ENCODE measurements at places on chromosomes 7 and 10. TPM values are rescaled to one million over a fixed set of nuclear protein-coding genes. Genes with fewer than 3 reads are reported as not detected.

The ITGB8 gene
- 13.6 TPM for total RNA-seq

The CALML5 gene
- total RNA-seq = not detected

The HMX2 gene
- total RNA-seq = not detected

The DNAJB12 gene
- 25.3 TPM for total RNA-seq

The TMEM130 gene
- total RNA-seq = 1.6 TPM

The COL1A2 gene
- 780 TPM for total RNA-seq

The IGFBP3 gene
- 147 TPM for total RNA-seq

The ZNF853 gene
- 8.1 TPM for total RNA-seq

The UBN2 gene
- 18.8 TPM for total RNA-seq

The GLI3 gene
- 24.8 TPM for total RNA-seq

The PON3 gene
- 0.90 TPM for total RNA-seq

GRCh38 chr10:6770846-6771245 is 190.8 kb upstream of the PRKCQ start:
- no peak for DNase-seq

DNA sequence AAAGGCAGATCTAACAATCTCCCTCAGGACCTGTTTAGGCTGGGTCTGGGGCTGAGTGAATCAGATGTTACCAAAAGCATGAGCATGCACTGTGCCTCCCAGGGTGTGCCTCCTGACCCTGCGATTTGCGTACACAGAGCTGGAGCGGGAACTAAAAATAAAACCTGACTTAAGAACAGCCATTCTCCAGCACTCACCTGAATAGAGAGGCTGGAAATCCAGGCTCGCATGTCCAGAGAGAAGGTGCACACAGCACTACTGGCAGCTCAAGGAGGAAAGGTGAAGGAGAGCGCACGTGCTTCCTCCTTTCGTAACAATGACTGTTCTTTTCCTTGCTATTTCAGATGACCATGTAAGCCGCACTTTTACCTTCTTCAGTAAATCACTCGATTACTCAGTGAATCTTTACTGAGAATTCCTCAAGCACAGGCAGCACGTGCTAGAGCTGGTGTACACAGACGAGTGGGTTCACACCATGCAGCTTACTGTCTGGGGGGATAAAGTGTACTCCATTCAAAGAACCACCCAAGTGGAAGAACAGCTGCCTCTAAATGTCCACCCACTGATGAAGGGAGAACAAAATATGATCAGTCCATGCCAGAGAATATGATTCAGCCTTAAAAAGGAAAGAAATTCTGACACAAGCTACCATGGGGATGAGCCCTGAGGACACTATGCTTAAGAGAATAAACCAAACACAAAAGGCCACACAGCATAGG is 45.6 kb downstream of the SFMBT2 start:
- DNase-seq = no peak

- no peak for DNase-seq
Measured at GRCh38 chr10:102403115-102403514, 7.6 kb downstream of the NFKB2 start.

DNA sequence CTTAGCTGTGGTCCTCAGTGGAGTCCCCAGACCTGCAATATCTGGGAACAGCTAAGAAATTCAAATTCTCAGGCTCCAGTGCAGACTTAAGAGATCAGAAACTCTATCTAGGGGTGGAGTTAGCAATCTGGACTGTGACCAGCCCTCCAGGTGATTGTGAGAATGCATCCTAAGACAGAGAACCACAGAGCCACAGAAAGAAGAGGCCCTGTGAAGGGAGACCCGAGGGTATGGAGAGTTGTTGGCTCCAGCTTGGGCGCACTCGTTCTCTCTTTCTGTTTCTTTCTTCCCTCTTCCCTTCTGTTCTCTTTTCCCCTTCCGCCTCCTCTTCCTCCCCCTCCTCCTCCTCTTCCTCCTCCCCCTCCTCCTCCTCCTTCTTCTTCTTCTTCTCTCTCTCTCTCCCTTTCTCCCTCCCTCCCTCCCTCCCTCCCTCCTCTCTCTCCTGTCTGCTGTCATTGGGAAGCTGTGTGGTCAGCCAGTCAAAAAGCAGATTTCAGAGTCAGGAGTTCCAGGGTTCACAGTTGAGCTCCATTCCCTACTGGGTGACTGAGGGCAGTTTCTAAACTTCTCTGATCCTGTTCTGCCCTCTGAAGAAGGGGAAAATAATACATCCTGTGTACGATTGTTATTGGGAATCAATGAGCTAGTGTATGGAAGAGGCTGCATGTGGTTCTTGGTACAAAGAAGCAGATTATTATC is 62.1 kb upstream of the STEAP1B start:
- DNase-seq = no peak

DNA sequence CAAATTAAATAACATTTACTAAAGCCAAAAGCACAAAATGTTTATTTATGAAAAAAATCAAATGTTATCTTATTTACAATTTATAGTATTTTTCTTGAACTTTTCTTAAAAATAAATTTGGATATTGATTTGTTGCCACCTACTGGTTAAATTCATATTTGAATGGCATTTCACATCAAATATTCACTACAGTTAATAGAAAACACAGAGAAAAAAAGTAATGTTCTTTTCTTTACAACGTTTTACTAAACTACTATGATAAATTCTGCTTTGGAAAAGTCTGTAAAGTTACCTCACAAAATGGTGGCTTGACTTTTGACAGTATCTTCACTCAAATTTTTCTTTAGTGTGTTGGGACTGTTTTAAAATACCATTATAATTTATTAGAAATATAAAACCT is 52.7 kb downstream of the SRPK2 start:
- no peak for DNase-seq

- no peak for DNase-seq
Measured at GRCh38 chr7:103996017-103996551, 6.6 kb upstream of the RELN start.

- no peak for DNase-seq
Measured at GRCh38 chr7:102912742-102913141, at the start of gene LRRC17. LRRC17 (plus strand) TSS chr7:102913000; CDS start chr7:102933914, 20,914 bp downstream.

DNA sequence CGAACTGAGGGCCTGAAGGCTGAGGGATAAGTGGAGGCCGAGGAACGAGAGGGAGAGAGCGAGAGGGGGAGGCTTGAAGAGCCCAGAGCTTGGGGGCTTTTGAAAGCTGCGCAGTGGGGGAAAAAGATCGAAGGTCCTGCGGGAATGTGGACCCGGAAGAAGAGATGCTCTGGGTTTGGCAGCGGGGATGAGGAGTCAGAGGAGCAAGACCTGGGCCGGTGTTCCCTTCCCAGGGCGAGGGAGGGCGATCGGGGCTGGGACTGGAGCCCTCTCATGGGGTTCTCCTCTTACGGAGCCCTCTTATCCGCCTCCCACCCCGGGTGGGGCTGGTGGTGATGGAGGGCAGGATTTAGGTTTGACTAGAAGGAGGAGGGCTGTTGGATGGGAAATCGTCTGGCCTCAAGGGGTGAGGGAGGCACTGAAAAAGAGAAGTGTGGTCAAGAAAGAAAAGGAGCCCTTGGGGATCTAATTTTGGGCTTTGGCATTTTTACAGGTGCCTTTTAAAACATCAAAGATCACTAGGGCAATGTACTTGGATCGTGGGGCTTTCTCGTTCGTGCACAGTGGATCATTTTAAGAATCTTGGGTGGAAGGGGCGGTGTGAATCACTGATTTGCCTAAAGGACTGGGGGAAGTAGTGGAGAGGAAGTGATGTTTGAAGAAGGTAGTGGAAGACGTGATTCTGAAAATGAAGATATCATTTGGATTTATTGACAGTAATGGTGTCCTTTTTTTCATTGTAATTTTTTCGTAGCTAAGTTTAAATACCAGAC is 637 bp downstream of the SAMD8 start:
- peak; percentile 87 for DNase-seq

DNA sequence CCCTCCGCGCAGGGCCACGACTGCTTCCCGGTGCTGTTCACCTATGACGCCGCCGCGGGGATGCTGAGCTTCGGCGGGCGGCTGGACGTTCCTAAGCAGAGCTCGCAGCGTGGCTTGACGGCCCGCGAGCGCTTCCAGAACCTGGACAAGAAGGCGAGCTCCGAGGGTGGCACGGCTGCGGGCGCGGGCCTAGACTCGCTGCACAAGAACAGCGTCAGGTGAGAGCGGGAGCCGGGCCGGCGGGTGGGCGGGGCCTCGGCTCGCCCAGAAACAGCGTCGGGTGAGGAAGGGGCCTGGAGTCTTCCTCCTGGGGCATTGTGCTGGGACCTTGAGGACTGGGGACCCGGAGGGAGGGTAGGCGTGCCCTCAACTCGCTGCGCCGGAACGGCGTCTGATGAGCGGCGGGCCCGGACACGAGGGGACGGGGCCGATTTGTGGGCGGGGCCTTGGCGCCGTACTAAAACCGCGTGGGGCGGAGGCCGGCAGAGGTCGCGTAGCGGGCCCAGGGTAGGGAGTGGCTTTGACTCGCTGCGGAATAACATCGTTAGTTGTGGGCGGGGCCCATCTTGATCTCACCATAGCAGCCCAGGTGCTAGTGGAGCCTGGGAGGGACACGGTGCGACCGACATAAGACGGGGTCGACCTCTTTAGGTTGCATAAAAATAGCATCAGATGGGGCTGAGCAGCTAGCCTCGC is 15.6 kb downstream of the PDAP1 start:
- DNase-seq = peak; percentile 93

DNA sequence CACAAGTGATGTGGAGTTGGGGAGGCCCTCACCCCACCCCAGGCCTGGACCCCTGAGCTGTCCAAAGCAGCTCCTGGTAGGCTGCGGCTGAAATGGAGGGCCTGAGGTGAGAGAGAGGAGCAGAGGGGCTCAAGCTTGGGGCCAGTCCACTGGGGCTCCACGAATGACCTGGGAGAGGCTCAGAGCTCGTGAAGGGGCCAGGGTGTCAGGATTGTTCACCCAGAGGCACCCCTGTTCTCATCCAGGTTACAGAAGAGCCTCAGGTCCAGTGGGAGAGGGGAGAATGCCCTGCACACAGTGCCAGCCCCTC is 102.2 kb upstream of the RET start:
- DNase-seq = no peak

GRCh38 chr10:111093741-111094380 is 17.0 kb downstream of the ADRA2A start:
- no peak for DNase-seq

DNA sequence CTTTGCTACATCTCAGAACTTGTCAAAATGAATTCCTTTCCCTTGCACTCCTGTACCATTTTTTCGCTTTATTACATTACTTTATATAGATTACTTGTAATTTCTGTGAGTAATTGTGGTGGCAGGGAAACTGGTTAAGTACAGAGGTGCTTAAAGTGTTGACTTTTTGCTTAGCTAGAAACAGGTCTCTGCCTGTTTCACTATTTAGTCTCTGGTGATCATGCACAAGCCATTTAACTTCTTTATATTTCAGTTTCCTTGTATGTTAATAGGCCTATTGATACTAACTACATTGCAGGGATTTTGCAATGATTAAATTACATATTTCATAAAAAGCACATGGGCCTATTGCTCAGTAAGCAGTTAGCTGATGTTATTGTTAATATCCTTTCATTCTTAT is 233.8 kb downstream of the PRKG1 start:
- DNase-seq = no peak

- DNase-seq = no peak
Measured at GRCh38 chr7:44685723-44686122, 62.9 kb upstream of the ZMIZ2 start.

GRCh38 chr7:115805458-115805857 is 225.1 kb downstream of the TFEC start:
- no peak for DNase-seq

DNA sequence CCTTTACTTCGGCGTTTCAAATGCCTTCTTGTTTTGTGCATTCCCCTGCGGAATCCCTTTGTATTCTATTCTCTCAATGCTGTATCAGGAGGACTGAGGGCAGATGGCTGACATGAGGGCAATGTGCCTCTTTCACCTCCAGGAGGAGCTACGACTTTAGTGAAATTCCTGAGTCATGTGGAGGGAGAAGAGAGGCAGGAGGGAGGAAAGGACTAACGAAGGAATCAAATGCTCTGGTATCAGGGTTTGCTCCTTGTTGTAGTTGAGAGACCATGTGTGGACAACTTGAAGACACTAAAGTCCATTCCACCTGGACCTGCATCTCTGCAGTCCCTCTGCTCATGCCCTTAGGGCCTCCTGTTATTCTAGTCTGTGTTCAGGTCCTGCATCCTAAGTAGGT is 40.2 kb upstream of the PRSS58 start:
- no peak for DNase-seq

- DNase-seq = no peak
Measured at GRCh38 chr10:119693262-119693957, 32.4 kb upstream of the INPP5F start.

GRCh38 chr10:79324032-79324695 is 23.1 kb upstream of the PPIF start:
- DNase-seq = no peak

- no peak for DNase-seq
Measured at GRCh38 chr7:143492043-143492471, 14.4 kb downstream of the TAS2R41 start.

DNA sequence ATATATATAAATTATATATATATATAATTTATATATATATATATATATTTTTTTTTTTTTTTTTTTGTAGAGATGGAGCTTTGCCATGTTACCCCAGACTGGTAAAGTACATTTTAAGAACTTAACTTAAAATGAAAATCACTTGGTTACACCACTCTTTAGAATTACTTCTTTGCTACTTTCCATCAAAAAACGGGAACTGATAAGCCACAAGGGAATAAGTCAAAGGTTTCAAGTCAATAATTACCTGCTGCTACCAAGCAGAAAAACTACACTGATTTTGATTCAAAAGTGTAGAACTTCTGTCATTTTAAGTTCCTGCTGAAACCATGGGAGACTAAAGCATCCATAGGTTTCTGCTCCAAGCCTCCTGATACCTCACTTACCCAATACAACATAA is 12.2 kb downstream of the PPA1 start:
- no peak for DNase-seq

GRCh38 chr7:150738092-150738491 is 874 bp downstream of the GIMAP5 start:
- DNase-seq = no peak

DNA sequence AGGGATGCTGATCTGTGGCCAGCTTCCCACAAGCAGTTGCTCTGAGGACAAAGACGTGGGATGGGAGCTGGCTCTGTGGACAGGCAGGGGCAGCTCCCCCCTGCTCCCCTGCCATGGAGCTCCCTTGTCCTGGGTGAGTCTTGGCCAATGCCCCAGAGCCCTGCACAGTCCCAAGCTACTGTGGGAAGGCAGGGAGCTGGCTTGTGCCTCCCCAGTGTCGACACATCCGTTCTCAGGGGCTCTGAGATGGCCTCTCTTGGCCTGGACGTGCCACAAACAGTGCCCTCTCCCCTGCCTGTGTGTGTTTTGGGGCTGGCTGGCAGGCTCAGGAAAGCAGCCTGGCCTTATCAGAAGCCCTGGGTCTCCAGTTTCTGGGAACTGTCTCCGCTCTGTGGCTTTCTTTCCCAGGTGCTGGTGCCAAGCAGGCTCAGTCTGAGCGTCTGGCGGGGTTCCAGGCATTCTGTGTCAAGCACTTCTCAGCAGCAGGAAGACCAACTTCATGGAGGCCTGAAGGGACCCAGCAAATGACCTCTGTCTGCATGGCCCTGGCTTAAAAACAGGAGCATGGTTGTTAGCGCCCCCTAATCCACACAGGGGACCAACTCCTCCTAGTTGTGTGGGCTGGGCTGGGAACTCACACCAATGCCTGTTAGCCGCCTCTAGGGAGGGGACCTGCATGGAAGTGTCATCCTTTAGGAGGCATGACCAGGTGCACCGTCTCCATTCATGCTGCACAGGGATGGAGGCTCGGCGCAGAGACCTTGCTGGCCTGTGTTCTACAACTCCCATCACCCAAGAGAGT is 375.2 kb downstream of the RPS24 start:
- peak; percentile 88 for DNase-seq
